Left ventricle myocardium inferior (tissue), 1 donor: ENCODE measurements at places on chromosomes 5 and 9. TPM values are rescaled to one million over a fixed set of nuclear protein-coding genes. Genes with fewer than 3 reads are reported as not detected.

The ADRB2 gene
- 5.1 TPM for total RNA-seq

The PCDHA11 gene
- total RNA-seq = not detected

The ARL10 gene
- total RNA-seq = 6.0 TPM

The DOK3 gene
- total RNA-seq = 3.3 TPM

The CCIN gene
- total RNA-seq = not detected

The UNC5A gene
- total RNA-seq = not detected

- DNase-seq = no peak
Measured at GRCh38 chr9:113337714-113338113, 2.4 kb downstream of the WDR31 start.

DNA sequence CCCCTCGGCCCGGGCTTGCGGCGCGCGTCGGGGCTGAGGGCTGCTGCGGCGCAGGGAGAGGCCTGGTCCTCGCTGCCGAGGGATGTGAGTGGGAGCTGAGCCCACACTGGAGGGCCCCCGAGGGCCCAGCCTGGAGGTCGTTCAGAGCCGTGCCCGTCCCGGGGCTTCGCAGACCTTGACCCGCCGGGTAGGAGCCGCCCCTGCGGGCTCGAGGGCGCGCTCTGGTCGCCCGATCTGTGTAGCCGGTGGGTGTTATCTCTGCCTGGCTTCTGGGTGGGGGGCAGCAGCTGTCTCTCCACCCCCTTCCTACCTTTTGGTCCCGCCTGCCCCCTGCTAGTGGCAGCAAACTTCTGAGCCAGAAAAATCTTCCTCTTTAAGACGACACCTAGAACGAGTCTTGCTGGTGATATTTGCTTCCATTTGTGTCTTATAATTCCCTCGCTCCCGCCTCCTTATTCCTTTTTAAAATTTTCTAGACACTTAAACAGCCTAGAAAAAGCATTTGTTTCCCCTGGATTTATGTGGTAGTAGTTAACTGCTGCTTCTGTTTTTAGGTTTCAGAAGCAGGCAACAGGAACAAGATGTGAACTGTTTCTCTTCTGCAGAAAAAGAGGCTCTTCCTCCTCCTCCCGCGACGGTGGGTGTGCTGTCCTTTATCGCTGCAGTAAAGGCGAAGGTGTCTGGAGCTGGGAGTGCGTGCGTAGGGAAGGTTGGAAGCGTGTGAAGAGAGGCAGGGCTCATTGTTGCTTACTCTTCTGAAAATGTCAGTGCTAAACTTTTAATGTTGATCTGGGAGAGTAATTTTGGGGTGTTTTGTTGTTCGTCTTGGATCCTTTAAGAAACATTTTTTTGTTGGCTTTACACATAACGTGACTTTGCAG lies 554 bp downstream of the JAK2 start:
- peak; percentile 23 for DNase-seq

DNA sequence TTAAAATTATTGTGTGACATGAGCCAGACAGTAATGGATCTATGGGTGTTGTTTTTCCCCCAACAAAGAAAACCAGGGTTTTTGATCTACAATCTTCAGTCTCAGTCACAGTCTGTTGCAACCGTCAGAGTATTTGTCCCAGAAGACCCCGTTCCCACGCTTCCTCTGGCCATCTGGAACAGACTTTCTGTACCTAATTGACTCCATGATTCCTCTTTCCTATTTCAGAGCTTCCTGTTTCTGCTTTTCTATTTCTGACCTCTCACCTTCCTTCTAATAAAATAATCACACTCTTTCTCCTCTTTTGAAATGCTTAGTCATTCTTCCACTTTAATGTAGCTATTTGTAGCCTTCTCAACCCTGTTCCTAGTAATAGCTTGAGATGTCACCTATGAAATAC lies 1044.8 kb downstream of the DTWD2 start:
- peak; percentile 14 for DNase-seq

DNA sequence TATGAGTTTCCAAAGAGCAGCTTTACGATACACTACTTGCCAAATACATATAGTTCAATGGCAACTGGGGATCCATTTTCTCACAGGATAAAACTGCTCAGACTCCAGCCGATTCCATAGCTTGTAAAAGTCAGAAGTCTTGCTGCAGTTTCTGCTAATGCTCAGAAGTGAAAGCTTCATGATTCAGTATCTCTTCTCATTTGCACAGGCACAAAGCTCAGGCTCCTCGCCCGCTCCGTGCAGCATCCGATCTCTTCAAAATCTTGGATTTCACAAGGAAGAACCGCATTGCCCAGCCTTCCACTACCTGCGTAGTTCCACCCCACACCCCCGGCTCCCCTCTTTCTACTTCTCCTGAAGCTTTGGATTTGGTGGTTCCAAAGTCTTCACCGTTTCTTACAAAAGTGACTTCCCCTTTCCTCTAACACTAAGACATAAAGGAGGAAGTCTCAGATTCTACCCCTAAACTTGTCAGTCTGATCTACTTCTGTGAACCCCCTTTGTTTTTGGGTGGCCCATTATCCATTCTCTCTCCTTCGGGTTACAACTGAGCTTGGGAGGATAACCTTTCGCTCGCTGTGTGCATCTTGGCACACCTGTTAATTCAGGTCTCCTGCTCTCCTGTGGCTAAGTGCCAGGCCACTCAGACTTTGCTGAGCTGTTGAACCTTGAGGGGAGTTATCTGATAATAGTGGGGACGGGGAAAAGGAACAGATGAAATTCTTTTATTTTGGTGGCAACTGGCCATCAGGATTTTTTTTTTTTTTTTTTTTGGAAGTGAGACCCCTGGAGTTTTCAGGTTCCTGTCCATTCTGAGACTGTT lies 194.1 kb downstream of the GNA14 start:
- DNase-seq = no peak

DNA sequence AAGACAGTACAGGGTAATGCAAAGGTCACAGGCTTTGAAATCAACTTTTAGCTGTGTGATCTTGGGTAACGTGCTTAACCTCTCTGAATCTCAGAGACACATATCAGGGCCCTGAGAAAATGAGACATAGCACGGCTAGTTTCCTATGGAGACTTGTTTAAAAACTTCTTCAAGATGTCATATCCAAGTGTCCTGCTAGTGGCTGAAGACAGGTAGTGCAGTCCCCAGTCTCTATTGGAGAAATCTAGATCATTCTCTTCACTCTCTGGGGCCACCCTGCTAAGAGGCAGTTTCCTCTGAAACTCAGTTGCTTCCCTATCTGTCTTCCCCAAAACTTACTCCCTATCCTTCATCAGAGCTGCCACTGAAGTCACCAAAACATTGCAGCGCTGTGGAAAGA lies 30.3 kb upstream of the GRXCR2 start:
- no peak for DNase-seq

DNA sequence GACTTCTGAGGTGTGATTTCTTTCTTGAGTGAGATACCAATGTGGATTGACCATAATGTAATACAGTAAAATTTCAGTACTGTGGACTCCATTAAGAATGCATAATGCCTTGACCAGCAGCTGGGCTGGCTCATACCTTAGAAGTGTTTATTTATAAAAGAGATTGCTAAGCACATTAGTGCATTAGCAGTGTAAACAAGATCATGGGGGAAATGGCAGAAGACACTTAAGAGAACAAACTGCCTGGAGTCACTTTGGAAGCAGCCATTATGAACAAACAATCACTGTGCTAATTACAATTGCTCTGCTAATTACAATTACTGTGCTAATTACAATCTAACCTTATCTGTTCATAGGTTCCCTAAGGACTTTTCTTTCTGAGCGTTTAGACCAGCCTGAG lies 104.2 kb downstream of the TRIM32 start:
- DNase-seq = no peak

GRCh38 chr9:124267271-124267807 lies 9.6 kb downstream of the NEK6 start:
- DNase-seq = no peak

DNA sequence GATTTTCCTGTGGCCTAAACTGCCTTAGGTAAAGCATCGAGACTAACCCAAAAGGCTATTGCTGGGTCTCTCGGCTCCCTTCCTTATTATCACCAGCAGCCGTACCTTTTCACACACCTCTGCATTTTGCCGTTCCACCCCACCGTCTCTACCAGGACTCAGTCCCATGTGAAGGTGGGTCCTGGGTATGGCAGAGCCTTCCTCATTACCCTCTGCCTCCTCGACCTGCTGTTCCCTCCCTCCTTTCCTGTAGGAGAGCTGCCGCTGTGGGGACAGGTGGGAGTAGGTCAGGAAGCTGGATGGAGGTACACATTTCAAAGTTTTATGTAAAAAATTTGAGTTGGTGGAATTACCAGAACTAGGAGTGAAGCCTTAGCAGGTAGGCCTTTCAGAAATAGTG lies 1.8 kb downstream of the CCL28 start:
- no peak for DNase-seq

DNA sequence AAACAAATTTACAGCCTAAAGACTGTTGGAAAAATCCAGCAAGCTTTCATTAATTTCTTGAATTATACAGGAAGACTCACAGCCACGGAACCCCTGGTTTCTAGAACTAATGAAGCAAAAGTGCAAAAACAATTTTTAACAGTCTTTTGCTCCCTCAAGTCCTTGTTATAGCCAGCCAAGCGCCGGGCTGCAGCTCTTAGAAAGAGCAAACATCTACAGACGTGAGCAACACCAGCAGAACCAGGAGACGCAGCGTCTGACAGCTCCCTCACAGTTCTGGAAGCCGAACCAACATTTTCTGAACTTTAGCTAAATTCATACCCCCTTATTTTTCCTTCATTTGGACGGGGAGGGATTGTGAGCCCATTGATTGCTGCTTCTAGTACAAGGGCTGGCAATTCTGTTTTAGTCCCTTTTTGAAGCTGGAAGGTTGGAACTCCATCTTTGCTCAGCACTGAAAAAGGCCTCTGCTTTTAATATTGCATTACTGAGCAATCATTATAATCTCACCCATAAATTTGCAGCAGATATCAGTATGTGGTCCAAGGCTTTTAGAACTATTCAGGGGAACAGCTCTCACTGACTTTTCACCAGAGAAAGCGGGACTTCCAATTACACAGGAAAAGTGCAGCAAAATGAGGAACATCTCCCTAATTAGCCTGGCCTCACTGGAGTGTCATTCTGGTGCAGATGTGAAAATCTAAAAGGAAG lies 45.8 kb downstream of the AK8 start:
- no peak for DNase-seq

GRCh38 chr9:111663301-111663823 lies 2.0 kb downstream of the GNG10 start:
- DNase-seq = no peak

- no peak for DNase-seq
Measured at GRCh38 chr5:151093476-151093889, 12.6 kb upstream of the TNIP1 start.

GRCh38 chr9:99294850-99295461 lies 72.9 kb downstream of the SEC61B start:
- no peak for DNase-seq

GRCh38 chr9:118689280-118689679 lies 680.0 kb downstream of the BRINP1 start:
- no peak for DNase-seq

- no peak for DNase-seq
Measured at GRCh38 chr9:34125681-34126206, 754 bp downstream of the DCAF12 start.

- no peak for DNase-seq
Measured at GRCh38 chr5:98957307-98957706, 28.5 kb upstream of the CHD1 start.

DNA sequence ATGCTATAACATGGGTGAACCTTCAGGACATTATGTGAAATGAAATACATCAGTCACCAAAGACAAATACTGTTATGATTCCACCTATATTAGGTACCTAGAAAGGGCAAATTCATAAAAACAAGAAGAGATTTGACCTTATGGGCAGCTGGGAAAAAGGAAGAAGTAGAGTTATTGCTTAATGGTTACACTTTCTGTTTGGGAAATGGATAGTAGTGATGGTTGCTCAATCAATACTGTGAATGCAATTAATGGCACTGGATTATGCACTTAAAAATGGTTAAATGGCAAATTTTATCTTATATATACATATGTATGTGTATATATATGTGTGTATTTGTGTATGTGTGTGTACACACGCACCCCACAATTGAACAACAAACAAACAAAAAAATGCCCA lies 15.2 kb downstream of the FKBP15 start:
- no peak for DNase-seq

GRCh38 chr5:10896016-10896415 lies 135.0 kb upstream of the DAP start:
- DNase-seq = no peak

GRCh38 chr5:14415024-14415697 lies 166.4 kb upstream of the OTULINL start:
- DNase-seq = no peak
